ENCODE measurements at places on chromosomes 6 and 20.

DNA sequence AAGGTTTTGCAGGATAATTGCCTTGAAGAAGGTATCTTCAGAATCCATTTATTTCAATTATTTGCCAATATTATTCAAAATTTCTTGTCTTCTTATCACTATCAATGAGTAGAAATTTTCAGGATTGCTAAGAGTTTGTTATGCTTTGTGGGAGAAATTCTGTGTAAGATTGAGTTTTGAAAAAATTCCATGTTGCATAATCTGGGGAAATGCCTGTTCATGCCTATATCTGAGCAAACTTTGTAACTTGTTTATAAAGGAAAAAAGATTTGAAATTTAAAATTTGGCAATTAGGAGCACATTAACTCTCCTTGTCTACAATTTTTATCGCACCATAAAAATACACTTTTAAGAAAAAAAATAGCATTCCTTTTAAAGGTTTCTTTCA is 39.8 kb upstream of the EDN1 start:
- DNase-seq: no peak

- DNase-seq: no peak
Observed at GRCh38 chr20:32609111-32609773, 24.1 kb upstream of the NOL4L start.

- DNase-seq: peak; percentile 68
Observed at GRCh38 chr20:39849664-39850063, 839.4 kb downstream of the MAFB start.

DNA sequence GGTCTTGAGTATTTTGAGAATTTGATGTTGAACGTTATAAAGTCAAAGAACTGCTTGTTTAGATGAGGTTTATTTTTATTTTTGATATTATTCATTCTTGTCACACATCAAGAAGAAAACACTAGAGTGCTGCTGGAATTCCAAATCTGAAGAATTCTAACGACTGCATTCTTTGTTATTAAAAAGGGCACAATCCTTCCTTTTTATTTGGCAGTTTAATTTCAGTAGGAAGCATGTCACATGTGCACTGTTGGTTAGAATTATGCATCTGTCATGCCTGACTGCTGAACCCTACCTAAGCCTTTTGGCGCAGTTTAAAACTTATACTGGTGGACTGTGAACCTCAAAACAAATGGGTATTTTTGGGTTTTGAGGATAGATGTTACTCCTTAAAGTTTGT is 4.0 kb downstream of the ID4 start:
- no peak for DNase-seq

DNA sequence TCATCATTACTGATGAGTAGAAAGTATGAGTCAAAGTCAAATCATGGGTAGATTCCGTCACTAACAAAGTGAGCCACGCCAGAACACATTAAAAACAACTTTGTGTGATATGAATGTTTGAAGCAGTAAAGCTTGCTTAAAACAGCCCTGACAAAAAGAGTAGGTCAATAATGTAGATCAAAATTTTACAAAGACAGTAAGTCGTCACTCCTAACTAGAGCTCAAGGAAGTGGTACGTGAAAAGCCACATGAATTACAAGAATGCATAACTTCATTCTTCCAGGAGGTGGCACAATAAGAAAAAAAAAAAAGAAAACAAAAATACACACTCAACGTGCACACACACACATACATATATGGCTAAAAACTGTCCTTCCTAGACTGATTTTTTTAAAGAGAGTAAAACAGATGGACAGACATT is 69.9 kb downstream of the HACE1 start:
- peak; percentile 1 for DNase-seq

GRCh38 chr6:54102238-54102637 is 9.0 kb upstream of the MLIP start:
- DNase-seq: no peak

DNA sequence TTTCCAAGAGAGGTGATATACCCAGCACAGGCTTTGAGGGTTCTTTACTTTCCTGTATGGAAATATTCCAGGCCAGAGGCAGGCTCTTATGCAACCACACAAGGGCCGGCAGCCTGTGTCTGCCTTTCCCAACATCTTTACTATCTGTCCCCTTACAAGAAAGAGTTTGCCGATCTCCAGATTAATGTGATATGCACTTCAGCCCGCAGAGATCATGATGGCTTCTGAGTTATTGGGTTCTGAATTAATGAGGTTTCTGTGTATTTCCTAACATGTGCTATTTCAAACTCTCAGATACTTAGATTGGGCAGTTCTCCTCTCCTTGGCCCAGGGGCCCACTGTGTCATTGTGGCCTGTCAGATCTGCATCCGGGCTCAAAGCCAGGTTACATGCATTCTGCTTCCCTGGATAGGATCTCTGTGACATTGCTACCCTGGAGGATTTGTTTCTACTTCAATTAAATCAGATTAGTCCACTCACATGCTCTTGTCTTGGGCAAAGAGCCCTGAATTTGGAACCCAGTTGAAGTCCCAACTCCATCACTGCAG is 56.6 kb downstream of the TGM2 start:
- no peak for DNase-seq

DNA sequence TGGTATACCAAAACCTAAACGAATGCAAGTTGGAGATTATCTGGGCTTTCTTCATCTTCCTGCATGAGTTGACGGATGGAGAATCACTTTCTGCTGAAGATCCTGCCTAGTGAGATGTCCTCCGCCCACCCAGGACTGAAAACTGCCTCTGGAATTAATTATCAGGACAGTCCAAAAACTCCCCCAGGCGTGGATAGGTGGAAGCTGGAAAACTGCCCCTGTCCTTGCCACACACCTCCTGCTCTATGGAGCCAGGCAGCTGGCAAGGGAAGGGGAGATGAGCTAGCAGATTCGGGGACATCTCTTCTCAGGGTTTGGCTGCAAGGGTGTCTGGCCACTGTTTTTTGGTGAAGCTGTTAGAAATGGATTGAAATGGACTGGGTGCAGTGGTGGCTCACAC is 89.3 kb upstream of the ZNFX1 start:
- DNase-seq: no peak

GRCh38 chr6:170360476-170360875 is 53.9 kb downstream of the FAM120B start:
- DNase-seq: no peak

DNA sequence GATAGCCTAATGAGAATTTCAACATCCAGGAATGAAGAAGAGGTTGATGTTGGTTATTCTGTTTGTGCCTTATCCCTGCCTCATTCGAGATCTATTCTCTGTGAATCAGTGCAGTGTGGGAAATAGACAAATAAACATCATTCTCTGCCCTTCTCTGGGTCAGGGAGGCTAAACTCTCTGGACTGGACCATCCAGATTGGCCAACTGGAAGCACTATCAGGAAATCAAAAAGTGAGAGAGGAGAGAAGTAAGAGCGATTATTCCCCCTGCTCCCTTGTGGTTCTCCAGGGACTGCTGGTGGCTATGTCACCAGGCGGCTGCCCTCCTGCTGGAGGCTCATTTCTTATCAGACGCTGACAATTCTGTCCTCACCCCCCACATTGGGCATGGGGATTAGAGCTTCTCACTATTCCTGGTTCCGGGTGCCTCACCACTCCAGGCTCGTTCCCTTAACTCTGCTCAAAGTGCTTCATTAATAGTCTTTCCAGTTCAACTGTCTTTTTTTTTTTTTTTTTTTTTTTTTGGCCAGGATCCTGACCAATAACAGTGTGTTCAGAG is 201.7 kb upstream of the RREB1 start:
- no peak for DNase-seq

DNA sequence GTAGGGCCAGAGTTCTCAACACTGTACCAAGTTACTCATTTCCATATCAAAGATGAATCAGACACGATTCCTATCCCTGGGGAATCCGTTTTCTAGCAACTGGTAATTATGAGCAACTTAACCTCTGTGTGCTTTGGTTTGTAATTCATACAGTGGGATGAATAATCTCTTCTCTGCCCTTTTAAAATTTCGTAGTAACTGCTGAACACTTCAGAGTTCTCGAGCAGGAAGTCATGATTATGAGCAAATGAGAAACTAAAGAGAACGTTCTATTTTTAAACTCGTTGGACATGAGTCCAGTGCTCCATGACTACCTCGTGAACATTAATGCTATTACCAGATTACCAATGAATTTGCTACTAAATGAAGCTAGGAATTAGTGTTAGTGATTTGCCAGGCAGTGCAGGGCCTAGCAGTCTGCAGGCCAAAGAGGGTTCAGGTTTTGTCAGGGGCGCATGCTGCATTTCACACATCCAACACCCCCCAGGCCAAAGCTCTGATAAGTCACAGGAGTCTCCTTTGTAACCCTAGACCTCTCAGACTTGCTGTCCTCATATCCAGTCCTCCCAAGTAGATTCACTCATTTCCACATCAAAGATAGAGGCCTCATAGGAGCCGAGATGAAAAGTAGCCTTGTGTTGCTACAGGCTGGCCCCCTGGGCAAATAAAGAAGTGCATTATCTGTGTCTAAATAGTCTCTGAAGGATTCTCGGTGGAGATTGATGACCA is 45.8 kb upstream of the VSTM2L start:
- no peak for DNase-seq

GRCh38 chr6:165146456-165146855 is 162.9 kb downstream of the C6orf118 start:
- DNase-seq: no peak

GRCh38 chr20:25285091-25285647 is 37.3 kb downstream of the PYGB start:
- no peak for DNase-seq

GRCh38 chr20:63248835-63249591 is 5.2 kb downstream of the NKAIN4 start:
- DNase-seq: no peak

DNA sequence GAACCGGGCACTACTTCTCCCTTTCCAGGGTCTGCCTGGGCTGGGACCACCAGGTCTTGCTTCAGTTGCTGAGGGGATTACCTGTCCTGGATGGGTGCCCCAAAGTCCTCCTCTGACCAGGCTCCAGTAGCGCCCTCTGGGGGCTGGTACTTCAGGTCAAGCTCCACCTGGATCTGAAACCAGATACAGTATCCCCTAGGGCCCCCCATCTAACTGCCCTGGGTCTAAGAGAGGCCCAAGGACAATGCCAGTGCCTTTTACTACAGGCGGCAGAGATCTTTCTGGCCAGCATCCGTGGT is 11.2 kb upstream of the SPAG4 start:
- DNase-seq: no peak

DNA sequence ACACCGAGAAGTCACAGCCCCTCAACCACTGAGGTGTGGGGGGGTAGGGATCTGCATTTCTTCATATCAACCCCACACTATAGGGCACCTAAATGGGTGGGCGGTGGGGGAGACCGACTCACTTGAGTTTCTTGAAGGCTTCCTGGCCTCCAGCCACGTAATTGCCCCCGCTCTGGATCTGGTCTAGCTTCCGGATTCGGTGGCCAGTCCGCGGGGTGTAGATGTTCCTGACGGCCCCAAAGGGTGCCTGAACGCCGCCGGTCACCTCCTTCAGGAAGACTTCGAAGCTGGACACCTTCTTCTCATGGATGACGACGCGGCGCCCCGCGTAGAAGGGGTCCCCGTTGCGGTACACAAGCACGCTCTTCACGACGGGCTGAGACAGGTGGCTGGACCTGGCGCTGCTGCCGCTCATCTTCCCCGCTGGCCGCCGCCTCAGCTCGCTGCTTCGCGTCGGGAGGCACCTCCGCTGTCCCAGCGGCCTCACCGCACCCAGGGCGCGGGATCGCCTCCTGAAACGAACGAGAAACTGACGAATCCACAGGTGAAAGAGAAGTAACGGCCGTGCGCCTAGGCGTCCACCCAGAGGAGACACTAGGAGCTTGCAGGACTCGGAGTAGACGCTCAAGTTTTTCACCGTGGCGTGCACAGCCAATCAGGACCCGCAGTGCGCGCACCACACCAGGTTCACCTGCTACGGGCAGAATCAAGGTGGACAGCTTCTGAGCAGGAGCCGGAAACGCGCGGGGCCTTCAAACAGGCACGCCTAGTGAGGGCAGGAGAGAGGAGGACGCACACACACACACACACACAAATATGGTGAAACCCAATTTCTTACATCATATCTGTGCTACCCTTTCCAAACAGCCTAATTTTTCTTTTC is at the start of gene DCDC2:
DCDC2 (minus strand) TSS at position 724 of the 883 bp plus-strand sequence; CDS start at position 415, 309 bp downstream.
- DNase-seq: no peak

DNA sequence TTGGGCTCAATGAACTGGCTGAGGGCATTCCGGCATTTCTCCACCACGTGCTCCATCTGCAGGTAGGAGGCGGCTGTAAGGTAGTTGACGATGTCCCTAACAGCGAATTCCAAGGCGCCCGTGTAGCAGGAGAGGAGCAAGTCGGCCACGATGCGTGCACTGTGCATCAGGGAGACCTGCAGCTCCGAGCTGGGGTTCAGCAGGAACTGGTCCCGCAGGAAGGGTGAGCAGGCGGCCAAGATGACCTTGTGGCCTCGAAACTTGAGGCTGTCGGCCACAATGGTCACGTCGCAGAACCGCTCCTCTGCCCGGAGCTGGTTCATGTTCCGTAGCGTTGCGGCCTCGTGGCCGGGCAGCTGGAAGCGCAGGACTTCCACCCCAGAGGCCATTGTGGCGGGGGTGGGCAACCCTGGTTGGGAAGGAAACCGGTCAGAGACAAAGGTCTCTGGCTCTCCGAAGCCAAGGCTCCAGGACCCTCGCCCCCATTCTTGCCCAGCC is 920 bp downstream of the ZBTB12 start:
- DNase-seq: no peak

GRCh38 chr20:64140061-64140931 is 24.0 kb upstream of the MYT1 start:
- no peak for DNase-seq

DNA sequence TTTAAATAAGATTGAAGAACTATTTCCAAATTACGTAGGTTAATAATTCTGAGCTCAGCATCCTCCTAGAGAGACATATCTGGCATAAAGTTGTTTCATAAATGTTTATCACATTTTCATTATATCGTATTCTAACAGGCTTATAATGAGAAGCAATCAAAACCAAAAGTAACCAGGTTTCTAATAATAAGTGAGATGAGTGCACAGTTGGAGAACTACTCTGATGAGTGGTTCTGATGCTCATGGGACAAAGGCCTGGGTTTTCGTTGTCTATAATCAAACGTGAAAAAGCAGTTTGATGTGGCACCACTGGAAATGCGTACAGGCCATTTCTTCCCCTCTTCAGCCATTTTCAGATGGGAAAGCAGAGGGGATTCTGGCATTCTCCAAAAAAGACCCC is 4.7 kb upstream of the SERPINB6 start:
- DNase-seq: no peak

DNA sequence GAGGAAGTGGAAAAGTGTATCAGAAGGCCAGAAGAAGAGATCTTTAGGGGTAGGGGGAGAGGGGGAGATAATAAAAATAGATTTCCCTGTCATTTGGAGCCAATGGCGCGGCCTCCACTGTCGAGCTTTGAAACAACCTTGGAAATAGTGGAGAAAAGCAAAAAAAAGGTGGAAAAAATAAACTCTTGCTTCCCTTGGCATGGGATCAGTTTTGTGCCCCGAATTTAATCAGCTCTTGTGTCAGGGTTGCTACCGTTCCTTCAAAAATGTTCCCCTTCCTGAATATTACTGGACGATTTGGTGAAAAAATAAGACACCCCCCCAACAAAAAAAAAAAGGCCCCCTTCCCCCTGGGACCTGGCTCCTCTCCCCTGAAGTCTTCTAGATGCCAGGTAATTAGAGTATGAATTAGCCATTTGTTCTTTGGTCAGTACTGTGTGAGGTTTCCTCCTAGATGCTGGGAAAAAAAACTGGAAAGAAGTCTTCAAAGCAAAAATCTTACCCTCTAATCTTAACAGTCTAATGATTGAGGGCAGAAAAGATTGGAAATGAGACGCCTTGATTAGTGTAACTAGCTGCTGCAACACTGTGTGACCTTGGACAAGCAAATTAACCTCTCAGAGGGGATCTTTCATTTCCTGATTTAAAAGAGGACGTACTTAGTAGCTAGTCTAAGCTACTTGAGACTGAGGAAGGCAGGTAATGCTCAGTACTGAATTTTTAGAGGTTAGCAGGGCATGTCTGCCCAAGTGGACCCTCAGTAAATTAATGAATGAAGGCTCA is 872 bp upstream of the RBM39 start:
- no peak for DNase-seq

GRCh38 chr6:131549811-131550210 is 23.2 kb upstream of the ARG1 start:
- no peak for DNase-seq

Data from H54 (cell line).